ENCODE measurements at places on chromosomes 2 and 18. TPM values are rescaled to one million over a fixed set of nuclear protein-coding genes. Genes with fewer than 3 reads are reported as not detected.

IL36A gene
- polyA plus RNA-seq: 0.45 TPM

PDE1A gene
- 27.3 TPM for polyA plus RNA-seq

MOGAT1 gene
- polyA plus RNA-seq: not detected

GAREM2 gene
- polyA plus RNA-seq: 3.0 TPM
